ENCODE measurements at places on chromosomes 1 and 21. TPM values are rescaled to one million over a fixed set of nuclear protein-coding genes. Genes with fewer than 3 reads are reported as not detected.

The RBBP4 gene
- 192 TPM for total RNA-seq

GRCh38 chr1:234775477-234776246 lies 165.7 kb upstream of the IRF2BP2 start:
- H3K27ac ChIP-seq = no peak overlapping the region
- no peak overlapping the region for H3K4me3 ChIP-seq
- H3K4me1 ChIP-seq = peaks cover 14% of the 10 kb centered on the region
- H3K36me3 ChIP-seq = no peaks in the 10 kb centered on the region
- H3K27me3 ChIP-seq = no peaks in the 10 kb centered on the region

The LCE2A gene
- not detected for total RNA-seq

DNA sequence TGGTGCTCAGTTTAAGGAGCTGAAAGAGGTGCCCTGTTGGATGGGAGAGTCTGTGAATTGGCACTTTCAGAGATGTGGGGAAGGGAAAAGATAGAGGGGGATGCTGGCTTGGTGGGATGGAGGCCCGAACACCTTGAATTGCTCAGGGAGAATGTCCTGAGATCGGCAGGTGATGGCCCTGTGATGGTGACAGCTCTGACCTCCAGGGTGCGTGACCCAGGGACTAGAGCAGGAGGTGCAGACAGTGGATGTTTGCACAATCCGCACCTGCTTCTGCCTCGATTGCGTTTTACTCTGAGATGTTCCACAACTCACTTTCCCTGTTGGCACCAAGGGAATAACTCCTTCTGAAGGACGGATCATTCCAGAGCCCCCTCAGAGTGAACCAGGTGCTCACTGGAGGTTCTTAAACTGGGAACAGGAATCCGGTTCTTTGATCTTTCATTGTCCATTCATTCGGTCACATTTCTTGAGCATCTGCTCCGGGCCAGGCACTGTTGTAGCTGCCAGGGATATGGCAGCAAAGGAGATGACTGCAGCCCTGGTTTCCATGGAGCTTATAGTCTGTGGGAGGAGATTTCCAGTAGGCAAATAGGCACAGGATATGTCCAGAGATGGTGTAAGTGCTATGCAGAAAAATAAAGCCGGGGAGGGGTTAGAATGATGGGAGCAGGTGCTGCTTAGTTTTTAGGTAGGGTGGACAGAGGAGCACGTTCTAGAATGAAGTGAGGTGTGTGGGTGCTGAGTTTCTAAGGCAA lies 226.6 kb upstream of the TMEM51 start:
- no peak overlapping the region for H3K4me3 ChIP-seq
- no peaks in the 10 kb centered on the region for H3K27me3 ChIP-seq

The TMEM54 gene
- total RNA-seq = not detected

GRCh38 chr1:6261615-6261995 lies 707 bp upstream of the GPR153 start:
- H3K27me3 ChIP-seq = peaks cover 39% of the 10 kb centered on the region
- no peaks in the 10 kb centered on the region for H3K36me3 ChIP-seq
- DNase-seq = no peak
- no peak overlapping the region for H3K4me3 ChIP-seq
- peaks cover 9% of the 10 kb centered on the region for H3K4me1 ChIP-seq
- no peak overlapping the region for H3K27ac ChIP-seq

GRCh38 chr1:35807614-35808449 lies at the start of gene AGO4:
AGO4 (plus strand) TSS chr1:35808016; CDS start chr1:35808417, 401 bp downstream.
- peaks cover 33% of the 10 kb centered on the region for H3K4me1 ChIP-seq
- peak; percentile 54 for DNase-seq
- H3K27ac ChIP-seq = peak within 1 kb of the TSS; percentile 75
- no peaks in the 10 kb centered on the region for H3K27me3 ChIP-seq

The FAAH gene
- total RNA-seq = 5.6 TPM

The PRKAA2 gene
- not detected for total RNA-seq

The HENMT1 gene
- 6.4 TPM for total RNA-seq

DNA sequence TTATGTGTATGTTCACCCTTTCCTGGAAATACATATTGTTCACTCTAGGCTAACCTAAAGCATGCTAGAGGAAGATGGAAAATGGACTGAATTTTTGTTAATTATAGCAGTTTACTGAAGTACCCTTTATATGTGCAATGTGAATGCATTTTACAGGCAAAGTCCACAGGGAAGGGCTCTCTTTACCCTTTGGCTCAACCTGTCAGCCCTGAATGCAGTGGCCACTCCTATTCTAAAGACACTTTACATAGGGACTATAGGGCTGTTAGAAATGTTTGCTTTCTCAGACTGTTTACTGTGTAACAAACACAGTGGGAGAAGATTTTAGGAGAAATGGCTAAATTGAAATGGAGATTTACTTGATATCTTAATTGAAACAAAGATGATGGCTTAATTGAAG lies 78.5 kb downstream of the BRINP2 start:
- H3K4me1 ChIP-seq = no peaks in the 10 kb centered on the region
- H3K27me3 ChIP-seq = no peaks in the 10 kb centered on the region
- H3K36me3 ChIP-seq = no peaks in the 10 kb centered on the region
- DNase-seq = no peak
- no peak overlapping the region for H3K4me3 ChIP-seq
- no peak overlapping the region for H3K27ac ChIP-seq

DNA sequence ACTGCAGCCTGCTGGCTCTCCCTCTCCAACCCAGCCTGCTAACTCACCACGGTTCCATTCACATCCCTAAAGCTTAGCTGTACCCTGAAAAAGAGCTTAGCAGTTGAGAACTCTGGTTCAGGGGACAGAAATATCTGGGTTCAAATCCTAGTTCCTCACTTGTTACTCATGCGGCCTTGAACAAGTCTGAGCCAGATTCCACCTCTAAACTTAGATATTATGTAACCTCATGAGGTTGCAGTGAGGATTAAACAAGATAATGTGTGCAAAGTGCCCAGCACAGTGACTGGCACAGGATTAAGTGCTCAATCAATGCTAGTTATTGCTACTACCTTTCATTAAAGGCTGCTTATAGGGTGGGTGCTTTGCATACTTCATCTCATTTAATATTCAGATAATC lies 41.3 kb upstream of the DHCR24 start:
- no peak overlapping the region for H3K27ac ChIP-seq
- H3K4me3 ChIP-seq = no peak overlapping the region
- H3K36me3 ChIP-seq = no peaks in the 10 kb centered on the region
- H3K4me1 ChIP-seq = no peaks in the 10 kb centered on the region
- H3K27me3 ChIP-seq = no peaks in the 10 kb centered on the region
- no peak for DNase-seq

The CKS1B gene
- total RNA-seq = 16.8 TPM

DNA sequence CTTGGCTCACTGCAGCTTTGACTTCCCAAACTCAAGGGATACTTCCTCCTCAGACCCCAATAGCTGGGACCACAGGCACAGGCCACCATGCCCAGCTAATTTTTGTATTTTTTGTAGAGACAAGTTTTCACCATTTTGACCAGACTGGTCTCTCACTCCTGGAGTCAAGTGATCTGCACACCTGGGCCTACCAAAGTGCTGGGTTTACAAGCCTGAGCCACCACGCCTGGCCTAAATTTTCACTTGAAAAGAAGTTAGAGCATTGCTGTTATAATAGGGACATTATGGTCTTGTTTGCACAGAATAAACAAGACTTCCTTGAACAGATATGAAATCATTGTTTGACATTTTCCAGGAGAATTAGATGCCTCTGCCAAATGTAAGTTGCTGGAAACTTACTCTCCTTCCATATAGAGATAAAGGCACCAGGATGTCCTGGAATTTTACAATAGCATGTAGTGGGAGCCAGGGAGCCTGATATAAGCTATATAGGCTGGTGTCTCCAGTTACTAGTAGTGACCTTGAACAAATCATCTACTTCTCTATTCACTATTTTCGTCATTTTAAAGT lies 16.9 kb downstream of the SLC35A3 start:
- H3K4me1 ChIP-seq = no peaks in the 10 kb centered on the region
- no peak overlapping the region for H3K27ac ChIP-seq
- H3K4me3 ChIP-seq = no peak overlapping the region
- no peaks in the 10 kb centered on the region for H3K27me3 ChIP-seq
- no peak for DNase-seq
- peaks cover 3% of the 10 kb centered on the region for H3K36me3 ChIP-seq

DNA sequence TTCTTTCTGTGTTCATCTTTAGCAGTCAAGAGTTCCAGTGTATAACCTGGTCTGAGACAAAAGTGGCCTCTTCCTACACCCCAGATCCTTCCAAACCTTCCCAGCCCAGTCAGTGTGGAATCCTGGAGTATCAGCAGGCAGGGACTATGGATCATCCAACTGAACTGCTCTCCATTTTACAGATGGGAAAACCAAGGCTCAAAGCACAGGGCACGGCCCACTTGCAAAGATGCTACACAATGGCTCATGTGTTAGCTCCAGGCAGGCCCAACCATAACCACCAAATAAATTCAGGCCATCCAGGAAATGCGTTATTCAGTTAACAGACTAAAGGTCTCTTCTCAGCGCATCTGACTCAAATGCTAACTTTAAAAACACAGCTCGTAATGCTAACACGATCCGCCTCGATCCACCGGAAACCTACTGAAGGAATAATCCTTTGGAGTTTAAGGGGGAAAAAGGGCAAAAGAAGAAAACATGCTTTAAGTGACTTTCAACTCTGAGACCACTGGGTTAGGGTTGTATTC lies 7.1 kb downstream of the GLIS1 start:
- no peak overlapping the region for H3K4me3 ChIP-seq
- H3K4me1 ChIP-seq = no peaks in the 10 kb centered on the region
- no peaks in the 10 kb centered on the region for H3K36me3 ChIP-seq
- no peaks in the 10 kb centered on the region for H3K27me3 ChIP-seq
- DNase-seq = no peak

The L1TD1 gene
- 0.15 TPM for total RNA-seq

The TTLL10 gene
- 0.37 TPM for total RNA-seq

The C1orf226 gene
- not detected for total RNA-seq

DNA sequence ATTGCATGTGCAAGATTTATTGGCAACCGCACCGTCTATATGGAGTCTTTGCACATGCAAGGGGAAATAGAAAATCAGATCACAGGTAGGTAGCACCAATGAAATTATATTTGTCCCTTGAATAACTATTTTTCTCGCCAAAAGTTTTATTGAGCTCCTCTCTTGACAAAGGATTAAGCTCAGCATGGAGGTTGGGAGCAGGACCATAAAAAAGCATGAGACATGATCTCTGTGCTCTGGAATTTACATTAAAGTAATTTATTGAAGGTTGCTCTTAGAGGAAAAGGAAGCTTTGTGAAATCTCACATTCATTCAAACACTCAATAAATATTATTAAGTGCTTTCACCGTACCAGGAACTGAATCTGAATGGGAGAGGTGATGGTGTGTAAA lies 66.0 kb upstream of the UBE2U start:
- no peak for DNase-seq
- no peak overlapping the region for H3K4me3 ChIP-seq
- no peaks in the 10 kb centered on the region for H3K27me3 ChIP-seq

DNA sequence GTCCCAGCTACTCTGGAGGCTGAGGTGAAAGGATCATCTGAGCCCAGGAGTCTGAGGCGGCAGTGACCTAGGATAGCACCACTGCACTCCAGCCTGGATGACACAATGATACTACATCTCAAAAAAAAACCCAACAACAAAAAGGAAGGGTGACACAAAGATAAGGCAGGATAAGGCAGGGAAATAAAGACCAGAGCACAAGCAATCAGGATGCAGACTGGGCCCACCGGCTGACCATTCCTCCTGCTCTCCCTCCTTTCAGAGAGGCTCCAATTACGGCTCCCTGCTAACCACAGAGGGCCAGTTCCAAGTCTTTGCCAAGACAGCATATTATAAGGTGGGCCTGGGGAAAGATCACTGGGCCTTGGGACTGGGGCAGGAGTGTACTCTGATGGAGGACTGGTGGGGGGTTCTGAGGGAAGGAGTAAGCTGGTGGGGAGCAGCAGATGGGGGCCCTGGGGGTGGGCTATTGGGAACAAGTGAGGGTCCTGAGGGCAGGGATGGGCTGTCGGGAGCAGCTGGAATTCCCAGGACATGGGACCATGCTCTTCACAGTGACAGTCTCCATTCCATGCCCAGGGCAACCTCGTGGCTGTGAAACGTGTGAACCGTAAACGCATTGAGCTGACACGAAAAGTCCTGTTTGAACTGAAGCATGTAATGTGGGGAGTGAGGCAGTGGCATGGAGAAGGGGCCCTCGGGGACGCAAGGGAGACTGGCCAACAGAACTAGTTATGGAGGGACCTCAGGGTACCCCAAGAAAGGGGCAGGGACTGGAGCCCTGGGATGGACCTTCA lies 7.3 kb downstream of the NPR1 start:
- no peak overlapping the region for H3K27ac ChIP-seq
- no peak for DNase-seq
- H3K4me3 ChIP-seq = no peak overlapping the region
- no peaks in the 10 kb centered on the region for H3K4me1 ChIP-seq
- H3K27me3 ChIP-seq = peaks cover 9% of the 10 kb centered on the region

DNA sequence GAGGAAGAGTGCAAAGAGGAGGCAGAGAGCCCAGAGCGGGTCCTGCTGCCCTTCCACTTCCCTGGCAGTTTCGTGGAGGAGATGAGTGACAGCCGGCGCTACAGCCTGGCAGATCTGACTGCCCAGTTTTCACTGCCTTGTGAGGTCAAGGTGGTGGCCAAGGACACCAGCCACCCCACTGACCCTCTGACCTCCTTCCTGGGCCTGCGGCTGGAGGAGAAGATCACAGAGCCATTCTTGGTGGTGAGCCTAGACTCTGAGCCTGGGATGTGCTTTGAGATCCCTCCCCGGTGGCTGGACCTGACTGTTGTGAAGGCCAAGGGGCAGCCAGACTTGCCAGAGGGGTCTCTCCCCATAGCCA lies 10.2 kb downstream of the THEMIS2 start:
- no peak overlapping the region for H3K4me3 ChIP-seq
- H3K4me1 ChIP-seq = peaks cover 28% of the 10 kb centered on the region

All from B cell (primary cell).